ENCODE measurements at places on chromosomes 7 and 10.

- DNase-seq, result no peak
Measured at GRCh38 chr10:113912582-113912981, 58.1 kb downstream of the NHLRC2 start.

DNA sequence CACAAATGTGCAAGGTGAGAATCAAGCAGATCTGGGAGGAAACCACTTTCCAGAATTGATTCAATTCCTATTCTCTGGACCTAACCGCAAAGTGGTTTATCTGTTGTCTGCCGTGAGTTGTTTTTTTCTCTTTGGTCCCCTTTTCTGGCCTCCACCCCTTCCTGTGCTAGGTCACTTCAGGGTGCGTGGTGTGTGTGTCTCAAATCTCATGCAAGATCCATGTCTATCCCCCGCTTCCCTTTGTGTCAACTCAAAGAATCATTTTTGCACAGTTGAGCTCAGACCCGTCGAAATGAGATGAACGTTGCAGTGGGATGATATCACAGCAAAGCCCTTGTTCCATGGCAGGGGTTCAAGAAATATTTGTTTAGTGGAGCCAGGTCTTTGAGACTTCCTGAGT lies 184.5 kb downstream of the GATA3 start:
- no peak for DNase-seq

- DNase-seq, result no peak
Measured at GRCh38 chr10:5971315-5971832, 6.0 kb downstream of the IL15RA start.

DNA sequence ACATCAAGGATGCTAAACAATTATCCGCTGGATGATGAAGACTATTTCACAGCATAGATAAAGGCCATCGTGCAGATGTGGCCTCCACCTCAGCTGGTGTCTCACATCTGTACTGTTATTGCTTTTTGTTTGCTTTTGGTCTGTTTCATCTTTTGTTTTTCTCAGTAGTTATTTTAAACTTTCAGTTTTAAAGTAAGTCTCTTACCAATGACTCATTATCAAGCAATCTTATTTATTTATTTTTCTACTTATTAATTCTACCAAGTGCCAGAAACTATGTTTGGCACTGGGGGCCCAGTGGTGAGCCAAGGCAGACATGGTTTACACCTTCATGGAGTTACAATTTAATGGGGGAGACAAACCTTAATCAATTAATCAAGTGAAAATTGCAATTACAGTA lies 250.9 kb upstream of the TMEM72 start:
- DNase-seq, result no peak

- DNase-seq, result no peak
Measured at GRCh38 chr10:48287417-48288391, 13.2 kb upstream of the FRMPD2 start.

GRCh38 chr10:91378061-91378460 lies 32.1 kb upstream of the HECTD2 start:
- peak; percentile 74 for DNase-seq

GRCh38 chr7:10120936-10121335 lies 852.7 kb upstream of the PHF14 start:
- no peak for DNase-seq

DNA sequence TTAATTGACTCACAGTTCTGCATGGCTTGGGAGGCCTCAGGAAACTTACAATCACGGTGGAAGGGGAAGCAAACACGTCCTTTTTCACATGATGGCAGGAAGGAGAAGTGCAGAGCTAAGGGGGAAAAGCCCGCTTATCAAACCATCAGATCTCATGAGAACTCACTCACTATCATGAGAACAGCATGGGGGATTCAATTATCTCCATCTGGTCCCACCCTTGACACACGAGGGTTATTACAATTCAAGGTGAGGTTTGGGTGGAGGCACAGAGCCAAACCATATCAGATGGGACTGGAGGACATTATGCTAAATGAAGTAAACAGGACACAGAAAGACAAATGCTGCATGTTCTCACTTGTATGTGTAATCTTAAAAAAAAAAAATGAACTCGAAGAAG lies 141.4 kb upstream of the HABP2 start:
- DNase-seq, result no peak

GRCh38 chr7:4766666-4767519 lies 8.5 kb upstream of the AP5Z1 start:
- DNase-seq, result no peak

DNA sequence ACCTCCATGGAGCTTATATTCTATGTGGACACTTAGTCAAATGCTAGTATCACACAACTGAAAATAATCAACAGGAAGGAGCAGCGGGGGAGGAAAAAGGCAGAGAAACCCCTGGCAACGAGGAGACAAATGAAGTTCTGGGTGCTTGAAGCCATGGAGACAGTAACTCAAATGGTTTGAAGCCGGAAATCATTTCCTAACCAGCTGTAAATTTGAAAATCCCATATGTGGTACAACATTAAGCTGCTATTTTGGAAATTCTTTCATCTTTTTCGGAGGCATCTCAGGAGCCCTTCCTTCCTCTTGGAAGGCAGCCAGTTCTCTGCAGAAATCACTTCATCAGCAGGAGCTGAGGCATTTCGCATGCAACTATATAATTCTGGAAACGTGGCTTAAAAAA lies 91.4 kb downstream of the PPP1R3C start:
- no peak for DNase-seq

DNA sequence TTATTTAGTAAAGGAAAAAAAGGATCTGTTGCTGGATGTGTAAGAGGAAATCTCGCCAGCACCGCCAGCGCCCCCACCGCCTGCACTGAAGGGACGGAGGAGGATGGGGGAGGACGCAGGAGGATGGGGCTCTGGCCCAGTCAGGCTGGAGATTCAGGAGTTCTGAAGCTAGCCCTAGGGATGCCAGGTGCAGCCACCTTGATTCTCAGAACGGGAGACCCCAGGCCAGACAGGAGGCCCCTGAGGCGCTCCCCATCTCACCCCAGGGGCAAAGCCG lies 1.3 kb downstream of the CAMK2B start:
- no peak for DNase-seq

DNA sequence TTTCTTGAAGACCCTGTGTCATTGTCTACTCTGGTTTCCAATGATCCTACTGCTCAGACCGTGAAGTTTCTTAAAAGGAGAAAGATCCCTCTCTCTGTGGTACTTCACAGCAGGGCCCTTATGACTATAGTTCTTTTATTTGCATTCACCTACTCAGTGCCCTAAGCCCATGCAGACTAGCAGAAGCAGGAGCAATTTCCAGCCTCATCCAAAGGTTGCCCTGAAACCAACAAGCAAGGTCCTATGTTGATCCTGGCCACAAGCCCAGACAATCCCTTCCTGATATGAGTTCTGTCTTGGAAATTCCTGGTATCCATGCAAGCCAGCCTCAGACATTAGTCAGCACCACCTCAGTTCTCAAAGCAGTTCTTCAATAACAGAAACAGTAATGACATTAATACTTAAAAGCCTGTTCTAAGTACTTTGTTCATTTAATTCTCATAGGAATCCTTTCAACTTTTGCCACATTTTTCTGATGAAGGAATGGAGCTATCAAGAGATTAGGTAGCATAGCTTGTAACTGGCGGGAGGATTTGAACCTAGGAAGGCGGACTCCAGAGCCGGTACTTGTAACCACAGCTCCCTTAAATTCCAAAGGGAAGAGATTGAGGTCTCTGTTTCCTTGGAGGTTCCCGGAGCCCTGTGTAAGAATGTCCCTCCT lies 58.1 kb upstream of the ST8SIA6 start:
- no peak for DNase-seq

DNA sequence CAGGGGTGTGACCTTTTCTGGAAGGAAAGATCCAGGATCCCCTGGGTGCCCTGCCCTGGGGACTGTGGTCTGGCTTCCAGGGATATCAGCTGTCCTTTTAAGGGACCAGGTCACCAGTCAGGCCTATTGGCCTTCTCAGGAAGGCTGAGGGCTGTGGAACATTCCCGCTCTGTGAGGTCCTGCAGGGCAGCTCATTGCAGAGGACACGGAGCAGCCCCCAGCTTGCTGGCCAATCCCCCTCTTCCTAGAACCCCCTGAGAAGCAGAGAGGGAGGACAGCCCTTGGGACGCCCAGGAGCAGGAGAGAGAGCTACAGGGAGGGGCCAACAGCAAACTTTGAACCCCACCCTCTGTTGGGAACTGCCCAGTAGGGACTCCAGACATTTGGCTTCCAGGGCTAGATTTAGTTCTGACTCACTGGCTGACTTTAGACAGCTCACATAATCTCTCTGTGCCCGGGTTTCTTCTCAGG lies 67.9 kb upstream of the COL13A1 start:
- DNase-seq, result no peak

DNA sequence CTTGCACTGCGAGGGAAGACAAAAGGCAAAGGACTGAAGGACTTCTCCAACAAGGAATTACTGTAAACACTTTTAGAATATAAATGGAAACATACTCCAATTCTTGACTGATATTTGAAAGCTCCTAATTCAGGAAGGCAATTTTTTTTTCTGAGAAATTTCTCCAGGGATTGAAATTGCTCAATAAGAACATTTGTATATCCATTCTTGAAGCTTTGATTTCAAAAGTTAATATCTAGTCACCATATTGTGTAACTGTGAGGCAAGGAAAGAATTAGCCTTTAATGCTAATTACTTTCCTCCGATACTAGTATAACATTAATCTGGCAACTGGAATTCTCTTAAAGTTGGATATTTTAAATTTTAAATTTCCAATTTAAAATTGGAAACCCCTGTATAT lies 188.4 kb upstream of the COL1A2 start:
- DNase-seq, result no peak

- DNase-seq, result no peak
Measured at GRCh38 chr7:95335093-95335492, 10.8 kb upstream of the PON1 start.

- DNase-seq, result no peak
Measured at GRCh38 chr10:89615824-89616223, 29.2 kb downstream of the PANK1 start.

GRCh38 chr7:130216025-130216424 lies 8.4 kb downstream of the SSMEM1 start:
- no peak for DNase-seq

GRCh38 chr7:124452186-124452585 lies 313.4 kb downstream of the GPR37 start:
- no peak for DNase-seq

- no peak for DNase-seq
Measured at GRCh38 chr7:131122394-131122793, 205.3 kb upstream of the MKLN1 start.

GRCh38 chr7:14156436-14156835 lies 167.0 kb upstream of the ETV1 start:
- no peak for DNase-seq

DNA sequence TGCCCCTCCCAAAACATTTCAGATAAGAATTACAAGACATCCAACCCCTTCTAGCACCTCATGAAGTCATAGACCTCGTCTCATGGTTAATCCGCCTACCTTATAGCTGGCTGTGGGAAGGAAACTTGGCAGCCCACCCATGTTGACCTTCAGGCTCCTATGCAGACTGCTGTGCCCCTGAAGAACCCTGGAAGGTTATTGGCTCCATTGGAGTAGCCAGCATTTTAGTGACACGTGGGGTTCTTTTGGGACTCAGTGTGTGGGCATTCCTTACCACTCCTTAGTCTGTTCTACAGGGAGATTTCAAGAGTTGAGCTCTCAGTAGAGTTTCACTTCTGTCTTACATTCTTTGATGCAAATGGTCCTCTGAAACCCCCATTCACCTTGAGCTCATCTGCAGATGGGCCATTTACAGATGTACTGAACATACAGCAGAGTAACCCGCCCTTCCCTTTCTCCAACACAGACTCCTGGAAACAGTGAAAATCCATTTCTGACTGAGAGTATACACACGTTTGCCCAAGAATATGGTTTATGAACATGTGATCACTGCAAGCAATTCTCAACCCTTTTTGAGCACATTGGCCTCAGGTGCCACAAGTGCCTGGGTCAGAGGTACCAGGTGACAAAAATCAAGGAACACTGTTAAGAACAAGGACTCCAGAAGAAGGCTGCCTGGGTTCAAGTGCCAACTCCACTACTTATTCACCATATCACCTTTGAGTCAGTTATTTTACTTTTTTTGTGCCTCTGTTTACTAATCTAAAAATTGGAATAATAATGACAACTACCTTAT lies 54.0 kb upstream of the HECW1 start:
- DNase-seq, result no peak

DNA sequence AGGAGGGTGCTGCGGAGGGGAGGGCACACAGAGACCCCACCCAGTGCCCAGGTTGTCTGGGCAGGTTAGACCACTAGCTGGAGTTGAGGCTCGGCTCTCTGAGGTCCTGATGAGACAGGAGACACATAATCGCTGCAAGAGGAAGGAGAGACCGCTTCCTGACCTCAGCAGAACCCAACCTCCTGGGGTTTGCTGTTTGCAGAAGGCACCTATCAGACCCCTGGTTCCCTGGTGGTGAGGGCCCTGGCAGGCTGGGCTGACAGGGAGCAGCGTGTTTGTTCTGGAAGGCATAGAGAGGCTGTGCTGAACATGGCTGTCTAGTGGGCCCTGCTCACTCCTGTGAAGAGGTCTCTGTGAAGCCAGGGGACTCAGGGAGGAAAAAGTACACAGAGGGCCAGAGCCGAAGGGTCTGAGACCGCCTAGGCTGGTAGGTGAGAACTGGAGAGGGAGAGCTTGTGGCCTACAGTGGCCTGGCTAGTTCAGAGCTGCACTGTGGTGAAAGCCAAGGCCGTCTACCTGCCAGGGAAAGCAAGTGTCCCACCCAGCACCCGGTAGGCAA lies 39.4 kb upstream of the NPFFR1 start:
- peak; percentile 9 for DNase-seq

- DNase-seq, result no peak
Measured at GRCh38 chr10:76581506-76582256, 1055.9 kb downstream of the KCNMA1 start.

GRCh38 chr7:106717955-106718871 lies 57.3 kb upstream of the CCDC71L start:
- peak; percentile 5 for DNase-seq

DNA sequence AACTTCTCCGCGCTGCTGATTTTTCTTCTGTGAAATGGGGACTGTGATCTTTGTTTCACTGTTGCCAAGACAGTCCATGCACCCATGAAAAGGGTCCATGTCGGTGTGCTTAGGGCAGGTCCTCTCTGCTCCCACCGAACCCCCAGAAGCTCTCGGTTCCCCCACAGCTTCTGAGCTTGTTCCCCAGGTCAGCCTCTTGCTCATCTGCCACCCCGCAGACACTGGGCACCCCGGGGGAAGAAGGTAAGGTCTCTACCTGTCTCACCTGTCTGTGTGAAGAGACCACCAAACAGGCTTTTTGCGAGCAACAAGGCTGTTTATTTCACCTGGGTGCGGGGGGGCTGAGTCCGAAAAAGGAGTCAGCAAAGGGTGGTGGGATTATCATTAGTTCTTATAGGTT lies 66.2 kb upstream of the NANOS1 start:
- no peak for DNase-seq
